ENCODE measurements at places on chromosomes 6 and 20.
A peak's percentile ranks its signal among the peaks of the same experiment; 100 is the strongest.

DNA sequence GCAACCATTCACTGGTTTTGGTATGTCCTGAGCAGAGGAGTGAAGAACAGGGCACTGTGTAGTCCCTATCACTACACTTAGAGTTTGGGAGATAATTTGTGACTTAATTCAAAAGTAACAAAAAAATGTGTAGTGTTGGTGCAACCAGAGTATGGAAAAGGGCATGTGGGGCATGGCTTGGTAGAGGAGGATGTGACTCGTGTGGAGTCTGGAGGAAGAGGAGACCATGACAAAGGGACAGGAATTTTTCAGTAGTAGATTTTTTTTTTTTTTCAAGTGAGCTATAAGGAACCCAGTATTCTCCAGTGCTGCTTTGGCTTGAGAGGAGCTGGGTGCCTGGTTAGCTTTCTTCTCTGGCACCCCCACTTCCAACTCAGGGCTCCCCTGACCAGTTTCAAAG, 5.1 kb downstream of the MTRES1 start:
- DNase-seq = no peak

DNA sequence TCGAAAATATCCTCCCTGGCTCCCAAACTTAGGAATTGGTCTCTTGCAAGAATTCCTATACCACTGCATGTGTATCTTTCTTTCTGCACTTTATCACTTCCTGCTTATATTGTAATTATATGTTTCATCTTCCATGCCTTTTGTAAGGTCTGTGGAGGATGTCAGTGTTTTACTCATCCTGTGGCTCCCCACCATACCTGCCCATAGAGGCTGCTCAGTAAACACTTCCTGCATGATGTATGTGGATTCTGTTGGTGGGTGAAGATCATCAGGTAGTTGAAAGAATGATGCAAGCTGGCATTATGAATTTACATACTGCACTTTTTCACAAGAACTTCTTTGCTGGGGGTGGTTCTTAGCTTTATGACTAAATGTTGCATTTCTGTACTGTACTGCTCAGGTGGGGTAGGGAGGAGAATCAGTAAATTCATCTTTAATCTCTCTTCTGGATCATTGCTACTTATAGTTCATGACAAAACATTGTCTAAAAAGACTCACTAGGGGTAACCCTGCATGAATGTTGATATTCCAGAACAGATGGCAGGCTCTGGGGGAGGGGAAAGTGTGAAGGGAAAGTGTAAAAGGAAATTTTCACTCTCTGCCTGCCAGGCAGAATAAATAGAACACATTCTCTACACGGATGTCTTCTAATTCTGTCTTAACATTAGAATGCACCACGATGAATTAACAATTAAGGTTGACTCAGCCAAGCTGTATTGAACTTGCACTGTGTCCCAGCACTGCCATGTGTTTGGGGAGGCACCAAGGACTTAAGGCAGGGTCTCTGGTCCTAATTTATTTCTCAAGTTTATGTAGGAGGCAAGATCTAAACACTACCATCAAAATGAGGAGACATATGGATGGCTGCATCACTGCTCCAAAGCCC, 36.0 kb upstream of the KLHL31 start:
- DNase-seq = no peak

DNA sequence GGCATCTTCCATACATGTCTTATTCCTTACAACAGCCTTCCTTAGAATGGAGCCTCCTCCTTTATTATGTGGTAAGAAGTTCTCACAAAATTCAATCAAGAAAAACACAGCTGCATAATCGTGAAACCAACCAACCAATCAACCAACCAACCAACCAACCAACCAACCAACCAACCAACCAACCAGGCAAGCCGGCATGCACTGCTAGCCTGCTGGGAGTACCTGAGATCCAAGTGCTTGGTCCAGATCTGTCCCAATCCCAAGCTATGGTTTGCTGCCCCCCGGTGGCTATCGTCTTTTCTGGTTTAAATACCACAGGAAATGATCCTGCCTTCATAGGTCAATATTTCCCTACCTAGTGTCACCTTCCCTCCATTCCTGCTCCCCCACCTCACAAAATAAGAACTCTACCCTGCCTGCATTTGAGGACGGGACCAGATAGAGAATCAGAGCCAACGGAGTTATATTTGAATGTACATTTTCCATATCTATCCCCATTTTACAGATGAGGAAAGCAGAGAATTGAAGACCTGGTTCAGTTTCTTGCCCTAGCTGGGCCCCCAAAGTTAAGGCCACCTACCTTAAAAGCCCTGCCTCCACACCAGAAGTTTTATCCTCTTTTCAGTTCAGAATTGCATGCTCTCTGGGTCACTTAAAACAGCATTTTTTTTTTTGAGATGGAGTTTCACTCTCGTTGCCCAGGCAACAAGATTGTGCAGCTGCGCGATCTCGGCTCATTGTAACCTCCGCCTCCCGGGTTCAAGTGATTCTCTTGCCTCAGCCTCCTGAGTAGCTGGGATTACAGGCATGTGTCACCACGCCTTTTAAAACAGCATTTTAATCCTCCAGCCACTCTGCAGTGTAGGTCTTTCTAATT, 27.1 kb downstream of the RAB44 start:
- DNase-seq = peak; percentile 81

DNA sequence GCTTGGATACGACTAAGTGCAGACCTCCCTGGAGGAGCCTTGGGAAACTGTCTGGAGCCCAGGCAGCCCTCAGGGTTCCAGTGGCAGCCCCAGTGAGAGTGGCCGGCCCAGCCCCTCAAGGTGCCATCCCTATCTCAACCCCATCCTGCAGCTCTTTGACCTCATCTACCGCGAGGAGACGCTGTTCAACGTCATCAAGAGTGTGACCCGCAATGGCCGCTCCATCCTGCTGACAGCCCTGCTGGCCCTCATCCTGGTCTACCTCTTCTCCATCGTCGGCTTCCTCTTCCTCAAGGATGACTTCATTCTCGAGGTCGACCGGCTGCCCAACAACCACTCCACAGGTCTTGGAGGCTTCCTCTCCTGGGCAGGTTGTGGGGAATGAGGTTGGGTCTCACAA, 20.7 kb downstream of the UQCC2 start:
- DNase-seq = no peak

- no peak for DNase-seq
These were observed 212.1 kb downstream of the ARID1B start for GRCh38 chr6:156989159-156989806.

GRCh38 chr20:41499961-41500725, 118.0 kb downstream of the CHD6 start:
- no peak for DNase-seq

- no peak for DNase-seq
These were observed 312.0 kb downstream of the SAMD5 start for GRCh38 chr6:147820520-147820919.

GRCh38 chr6:56009636-56010035, 134.2 kb upstream of the BMP5 start:
- DNase-seq = no peak

DNA sequence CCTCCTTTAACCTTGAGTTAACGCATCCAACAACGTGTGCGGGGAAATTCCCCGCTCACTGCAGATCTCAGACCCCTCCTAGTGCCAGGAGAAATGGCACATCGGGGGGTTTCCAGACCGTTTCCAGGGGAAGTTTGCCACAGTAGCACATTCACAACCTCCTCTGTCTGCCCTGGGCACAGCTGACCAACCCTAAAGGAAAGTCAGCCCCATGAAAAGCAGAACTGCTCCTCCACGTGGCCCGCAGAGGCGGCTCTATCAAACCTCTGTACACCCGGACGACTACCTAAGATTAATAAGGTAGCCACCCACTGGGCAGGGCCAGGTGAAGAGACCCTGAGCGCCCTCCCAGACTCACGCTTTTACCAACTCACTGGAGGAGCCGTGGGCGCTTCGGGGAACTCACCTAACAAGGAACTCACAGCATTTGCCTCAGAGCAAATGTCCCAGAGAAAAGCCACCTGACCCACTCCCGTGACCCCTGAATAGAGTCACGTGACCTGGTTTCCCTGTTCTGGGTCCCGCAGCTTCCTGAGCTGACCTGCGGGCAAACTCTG, 93.1 kb downstream of the PRND start:
- no peak for DNase-seq

DNA sequence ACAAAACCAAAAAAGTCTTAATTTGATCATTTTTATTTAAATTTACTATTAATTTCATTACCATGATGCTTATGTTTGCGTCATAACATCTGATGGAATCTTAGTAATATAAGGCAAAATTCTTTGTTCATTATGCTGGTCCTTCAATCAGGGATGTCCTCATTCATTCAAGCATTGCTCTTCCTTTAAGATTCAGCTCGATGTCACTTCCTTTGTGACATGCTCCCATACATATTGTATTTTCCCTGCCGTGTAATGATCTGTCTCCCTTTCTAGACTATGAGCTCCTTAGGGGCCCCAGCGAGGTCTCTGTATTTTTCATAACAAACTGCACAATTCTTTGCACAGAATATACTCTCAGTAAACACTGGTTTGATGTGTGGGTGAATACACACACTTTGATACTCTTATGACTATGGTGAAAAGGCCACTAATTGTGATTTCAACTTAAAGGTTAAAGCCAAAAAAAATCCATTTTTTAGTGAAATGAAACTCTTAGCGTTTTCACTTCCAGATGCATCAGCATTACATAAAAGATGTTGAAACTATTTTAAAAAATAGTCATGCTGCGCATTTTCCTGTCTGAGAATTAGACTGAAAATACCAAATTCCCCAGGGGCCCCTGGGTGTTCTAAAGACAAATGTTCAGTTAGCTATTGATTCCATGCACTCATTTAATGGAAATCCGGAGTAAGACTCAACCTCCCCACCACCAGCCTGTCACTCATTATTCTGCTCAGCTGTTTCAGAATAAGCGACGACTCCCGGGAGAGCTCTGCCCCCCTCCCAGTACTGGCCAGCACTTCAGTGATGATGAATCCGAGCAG, 169.7 kb downstream of the ATXN1 start:
- DNase-seq = no peak

- DNase-seq = no peak
These were observed 377.0 kb upstream of the NOX3 start for GRCh38 chr6:155832596-155832995.

DNA sequence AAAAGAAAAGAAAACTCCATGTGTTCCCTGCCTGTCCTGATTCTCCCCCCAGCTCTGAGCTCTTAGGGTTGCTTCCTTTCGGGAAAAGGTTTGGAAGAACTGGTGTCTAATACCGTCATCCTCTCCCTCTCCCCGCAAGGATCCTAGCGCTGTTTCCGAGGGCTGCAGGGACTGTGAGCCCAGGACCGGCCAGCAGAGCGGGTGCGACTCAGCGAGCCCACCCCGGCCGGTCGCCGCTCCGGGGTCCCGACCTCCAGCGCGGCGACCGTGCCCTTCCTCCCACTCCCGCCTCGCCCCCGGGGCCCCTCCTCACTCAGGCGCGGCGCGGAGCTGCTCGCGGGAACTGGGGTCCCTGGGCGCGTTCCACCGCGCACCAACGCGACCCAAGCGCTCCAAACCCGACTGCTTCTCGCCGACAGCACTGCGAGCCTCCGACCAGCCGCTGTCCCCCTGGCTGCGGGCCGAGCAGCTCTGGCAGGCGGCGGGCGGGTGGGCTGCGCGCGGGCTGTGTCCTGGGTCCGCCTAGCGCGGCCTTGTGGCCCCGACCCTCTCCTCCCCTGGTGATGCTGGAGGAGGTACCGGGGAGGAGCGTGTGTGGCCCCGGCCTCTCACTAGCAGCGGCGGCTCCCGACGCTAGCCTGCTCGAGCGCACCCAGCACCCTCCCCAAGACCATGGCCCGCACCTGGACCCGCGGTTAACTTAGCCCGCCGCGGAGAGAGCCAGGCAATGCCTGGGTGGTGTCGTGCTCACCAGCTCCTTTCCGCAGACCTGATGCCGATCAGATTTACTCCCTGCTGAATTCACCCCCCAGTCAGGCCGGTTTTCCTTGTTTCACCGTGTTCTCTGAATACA, at the start of gene PLA2G7:
Gene PLA2G7 (minus strand): TSS at position 509 of the 853 bp plus-strand sequence. CDS start 12,484 bp downstream, outside the sequence.
- peak; percentile 30 for DNase-seq

DNA sequence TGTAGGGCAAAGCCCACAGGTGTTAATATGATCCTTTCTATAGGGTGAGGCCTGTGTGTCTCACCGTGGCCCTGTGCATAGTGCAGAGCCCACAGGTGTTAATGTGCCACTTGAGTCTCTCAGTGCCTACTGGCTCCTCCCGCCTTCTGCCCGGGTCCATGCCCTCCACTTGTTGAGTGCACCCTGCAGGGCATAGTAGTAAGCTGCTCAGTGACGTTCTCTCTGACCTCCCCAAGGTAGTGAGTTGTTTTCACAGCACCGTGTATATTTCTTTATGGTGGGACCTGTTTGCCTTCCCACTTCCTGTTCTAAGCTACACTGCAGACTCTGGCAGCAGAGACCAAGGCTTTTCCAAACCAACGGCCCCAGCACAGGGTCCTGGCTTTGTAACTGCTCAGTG, 64.5 kb upstream of the SLC22A1 start:
- no peak for DNase-seq

GRCh38 chr6:36544228-36544627, 3.1 kb downstream of the STK38 start:
- DNase-seq = no peak

DNA sequence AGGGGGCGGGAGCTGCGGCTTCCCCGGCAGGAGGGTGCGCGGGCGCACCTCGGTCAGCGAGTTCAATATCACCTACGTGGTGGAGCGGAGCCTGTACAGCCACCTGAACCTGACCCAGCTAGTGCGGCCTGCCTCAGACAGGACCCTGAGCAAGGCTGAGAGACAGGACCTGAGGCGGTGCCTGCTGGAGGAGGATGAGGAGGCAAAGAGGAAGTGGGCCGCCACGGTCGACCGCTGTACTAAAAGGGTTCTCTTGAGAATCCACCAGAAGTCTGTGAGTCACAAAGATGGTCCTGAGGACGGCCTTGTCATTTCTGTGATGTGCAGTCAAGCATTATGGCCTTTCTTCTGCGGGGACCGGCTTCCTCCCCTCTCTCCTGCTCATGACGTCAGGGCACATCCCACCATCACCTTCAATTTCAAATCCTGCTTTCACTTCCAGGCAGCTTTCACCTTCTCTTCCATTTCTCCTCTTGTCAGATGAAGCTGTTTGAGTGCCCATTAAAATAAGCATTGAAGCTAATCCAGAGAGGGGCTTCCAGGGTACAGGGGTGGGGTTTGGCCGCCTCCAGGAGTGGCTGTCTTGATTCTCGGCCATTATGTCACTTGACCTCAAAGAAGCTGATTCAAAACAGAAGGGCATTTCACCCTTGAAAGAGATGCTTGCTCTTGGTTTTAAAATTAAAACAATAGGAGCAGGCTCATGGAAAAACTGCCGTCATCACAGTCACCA, 177.6 kb downstream of the SASH1 start:
- DNase-seq = no peak

Measured in NCI-H1105 (cell line).